ENCODE measurements at places on chromosomes 11 and 22. TPM values are rescaled to one million over a fixed set of nuclear protein-coding genes. Genes with fewer than 3 reads are reported as not detected.

SCGB1A1 gene
- total RNA-seq = not detected

- no peak for DNase-seq
These were observed 537 bp downstream of the EP300 start for GRCh38 chr22:41092847-41093411.

GRCh38 chr11:18285841-18286240, 19.8 kb downstream of the SAA1 start:
- DNase-seq = no peak

DDX25 gene
- 0.14 TPM for total RNA-seq

DNA sequence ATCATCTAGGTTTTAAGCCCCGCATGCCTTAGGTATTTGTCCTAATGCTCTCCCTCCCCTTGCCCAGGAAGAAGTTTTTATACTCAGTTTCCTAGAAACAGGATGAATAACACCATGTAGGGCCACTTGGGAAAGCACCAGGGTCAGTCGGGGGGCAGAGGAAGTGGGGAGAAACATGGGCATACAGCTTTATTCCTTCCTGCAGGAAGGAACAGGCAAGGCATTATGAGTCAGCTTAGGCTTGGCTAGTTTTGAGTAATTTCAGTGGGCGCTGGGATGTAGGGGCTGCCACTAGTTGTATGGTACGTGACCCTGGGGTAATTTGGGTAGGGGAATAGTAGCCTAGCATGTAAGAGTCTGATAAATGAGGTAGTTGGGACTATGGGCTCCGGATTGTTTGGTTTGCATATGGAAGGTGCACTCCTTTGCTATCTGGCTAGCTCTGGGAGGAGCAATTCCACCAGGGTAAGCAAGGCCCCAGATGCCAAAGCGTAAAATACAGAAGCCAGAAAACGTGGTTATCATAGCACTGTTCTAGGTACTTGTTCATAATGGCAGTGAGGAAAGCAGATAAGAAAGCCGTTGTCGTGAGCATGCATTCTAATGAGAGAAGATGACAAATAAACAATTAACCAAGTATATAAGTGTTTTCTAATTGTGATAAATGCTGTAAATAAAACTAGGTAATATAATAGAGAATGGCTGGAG, 24.8 kb downstream of the ACER3 start:
- peak; percentile 83 for DNase-seq

- DNase-seq = no peak
These were observed 97.6 kb upstream of the HSD17B12 start for GRCh38 chr11:43582863-43583462.

DNA sequence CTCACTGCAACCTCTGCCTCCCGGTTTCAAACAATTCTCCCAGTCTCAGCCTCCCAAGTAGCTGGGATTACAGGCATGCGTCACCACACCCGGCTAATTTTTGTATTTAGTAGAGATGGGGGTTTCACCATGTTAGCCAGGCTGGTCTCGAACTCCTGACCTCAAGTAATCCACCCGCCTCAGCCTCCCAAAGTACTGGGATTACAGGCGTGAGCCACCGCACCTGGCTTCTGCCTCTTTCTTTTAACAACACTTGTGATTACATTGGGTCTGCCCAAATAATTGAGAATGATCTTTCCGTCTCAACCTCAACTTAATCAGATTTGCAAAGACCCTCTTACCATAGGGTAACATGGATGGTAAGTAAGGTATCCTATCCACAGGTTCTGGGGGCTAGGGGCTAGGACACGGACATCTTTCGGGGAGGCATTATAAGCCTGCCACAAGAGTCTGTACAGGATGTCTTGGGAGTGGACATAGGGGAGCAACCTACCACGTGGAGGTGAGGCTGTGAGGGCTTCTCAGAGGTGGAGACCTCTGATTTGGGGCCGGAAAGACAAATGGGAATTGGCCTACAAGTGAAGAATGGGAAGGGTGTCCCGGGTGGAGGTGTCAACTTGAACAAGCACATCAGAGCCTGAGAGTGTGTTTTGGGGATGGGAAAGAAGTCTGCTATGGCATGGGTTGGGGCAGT, 2.7 kb upstream of the CBX6 start:
- no peak for DNase-seq

XKR3 gene
- not detected for total RNA-seq

SPDYC gene
- not detected for total RNA-seq

DNA sequence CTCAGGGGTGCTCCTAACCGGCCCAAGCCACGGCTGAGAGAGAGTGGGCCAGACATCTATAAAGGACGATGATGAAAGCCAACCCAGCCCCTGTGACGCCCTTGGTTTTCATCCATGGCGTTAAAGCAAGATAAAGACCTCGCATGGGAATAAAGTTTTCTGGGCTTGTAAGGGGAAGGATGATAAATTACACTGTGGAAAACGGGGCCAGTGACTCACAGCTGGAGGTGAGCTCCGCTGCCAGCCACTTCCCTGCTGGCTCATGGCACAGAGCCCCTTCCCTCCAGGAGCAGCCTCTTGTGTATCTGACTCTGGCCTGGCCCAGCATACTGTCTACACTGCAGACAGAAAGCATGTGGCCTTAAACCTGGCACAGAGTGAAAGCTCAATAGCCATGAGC, 503.2 kb upstream of the B3GAT1 start:
- DNase-seq = no peak

DNA sequence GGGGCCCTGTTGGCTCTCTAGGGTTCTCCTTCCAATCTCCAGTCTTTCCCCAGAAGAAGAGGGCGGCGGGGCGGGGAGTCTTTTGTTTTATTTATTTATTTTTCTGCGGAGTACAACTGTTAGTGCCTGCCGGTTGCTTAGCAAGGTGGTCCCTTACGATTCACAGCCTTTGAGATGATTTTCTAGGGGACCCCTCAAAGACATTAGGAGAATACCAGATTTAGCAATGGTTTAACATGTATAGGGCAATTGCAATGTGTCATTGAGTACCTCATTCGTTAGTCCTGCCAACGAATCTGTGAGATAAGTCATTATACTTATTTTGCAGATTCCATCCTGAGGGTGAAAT, 307 bp upstream of the MRPL16 start:
- DNase-seq = no peak

GRCh38 chr11:119103793-119104192, 2.1 kb upstream of the DPAGT1 start:
- no peak for DNase-seq

DNA sequence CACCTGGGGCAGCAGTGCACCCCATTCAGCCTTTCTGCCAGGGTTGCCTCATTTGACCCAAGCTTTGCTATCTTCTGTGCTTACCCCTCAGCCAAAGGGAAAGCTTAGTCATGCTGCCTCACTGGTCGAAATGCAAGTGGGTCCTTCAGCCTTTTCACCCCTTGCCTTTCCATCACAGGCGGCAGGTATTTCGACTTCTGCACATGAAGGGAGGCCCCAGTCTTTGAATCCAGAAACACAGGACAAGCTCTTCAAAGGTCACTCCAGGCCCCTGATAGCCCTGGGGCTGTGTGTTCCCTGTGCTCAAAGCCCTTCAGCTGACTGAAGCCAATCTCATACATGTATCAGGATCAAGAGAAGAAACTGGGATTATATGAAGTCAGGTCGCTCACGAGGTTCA, 129.7 kb downstream of the SNX19 start:
- no peak for DNase-seq

- DNase-seq = no peak
These were observed 19.3 kb upstream of the FXYD2 start for GRCh38 chr11:117843666-117844484.

DNA sequence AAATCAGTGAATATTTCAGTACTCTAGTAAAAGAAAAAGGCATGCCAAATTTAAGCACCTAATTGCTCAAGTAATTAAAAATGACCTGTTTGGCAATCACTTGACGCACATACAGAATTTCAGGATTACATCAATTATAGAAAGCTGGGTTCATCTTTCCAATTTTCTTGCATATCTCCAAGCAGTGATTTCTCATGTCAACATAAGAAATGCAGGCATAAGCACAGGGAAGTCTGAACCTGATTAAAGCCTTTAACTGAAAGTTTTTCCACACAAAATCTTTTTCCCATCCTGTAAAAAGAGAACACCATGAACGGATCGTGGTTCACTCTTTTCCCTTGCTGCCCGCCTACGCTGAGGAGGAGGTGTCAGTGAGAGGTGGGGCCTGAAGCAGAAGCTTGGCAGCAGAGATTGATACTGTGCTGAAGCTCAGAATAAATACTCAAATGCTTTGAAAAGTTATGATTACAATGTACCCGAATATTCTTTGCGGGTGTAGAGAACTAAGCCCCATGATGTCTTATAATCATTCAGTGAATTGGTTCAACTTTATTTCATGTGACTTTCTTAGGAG, 704.1 kb upstream of the CCDC90B start:
- DNase-seq = no peak

DNA sequence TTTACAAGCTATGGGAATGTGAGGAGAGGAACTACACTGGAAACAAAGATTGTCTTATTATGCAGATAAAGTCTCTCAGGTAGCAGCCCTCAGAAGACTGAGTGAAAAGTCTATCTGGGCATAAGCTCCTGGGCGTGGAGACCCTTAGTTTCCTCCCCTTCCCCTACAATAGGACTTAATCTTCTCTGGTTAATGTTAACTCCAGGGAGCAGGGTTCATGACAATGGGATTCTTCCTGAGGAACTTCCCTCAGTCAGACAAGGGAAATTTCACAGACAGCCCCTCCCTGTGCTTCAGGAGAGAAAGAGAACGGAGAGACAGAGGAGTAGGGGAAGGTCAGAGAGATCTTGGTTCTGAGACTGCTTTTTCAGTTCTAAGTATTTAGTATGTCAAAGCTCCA, 1428.6 kb downstream of the LRRC4C start:
- DNase-seq = no peak

DNA sequence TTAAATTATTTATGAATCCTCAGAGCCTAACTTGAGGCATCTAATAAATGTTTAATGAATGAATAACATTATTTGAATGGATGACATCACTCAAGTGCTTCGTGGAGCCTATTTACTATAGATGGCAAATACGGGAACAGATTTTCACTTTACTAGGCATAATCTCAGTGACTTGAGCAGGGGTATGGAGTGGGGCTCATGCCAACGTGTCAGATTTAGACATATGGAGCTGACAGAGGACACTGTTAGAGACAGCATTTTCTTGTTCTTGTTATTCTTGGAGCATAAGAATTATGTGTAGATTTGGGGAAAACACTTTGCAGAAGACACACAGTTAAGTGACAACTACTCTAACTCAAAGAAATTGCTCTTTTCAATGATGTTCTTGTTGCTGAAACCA, 78.5 kb downstream of the RDX start:
- DNase-seq = no peak

DNA sequence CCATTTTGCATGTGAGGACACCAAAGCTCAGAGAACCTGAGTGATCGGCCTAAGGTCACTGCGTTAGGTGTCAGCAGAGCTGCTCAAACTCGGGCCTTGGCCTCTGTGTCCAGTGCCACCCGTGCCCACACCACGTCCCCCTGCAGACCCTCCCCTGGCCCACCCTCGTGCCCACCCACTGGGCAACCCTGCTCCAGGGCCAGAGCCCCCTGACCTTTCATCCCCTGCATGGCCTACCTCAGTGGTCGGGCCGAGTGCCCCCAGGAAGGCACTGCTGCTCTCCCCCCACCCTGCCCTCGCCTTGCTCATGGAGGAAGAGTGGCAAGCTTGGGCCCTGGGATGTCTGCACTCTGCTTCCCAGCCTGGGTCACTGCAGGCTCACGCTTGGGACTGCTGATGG, 17.7 kb downstream of the B3GAT1 start:
- DNase-seq = no peak

DNA sequence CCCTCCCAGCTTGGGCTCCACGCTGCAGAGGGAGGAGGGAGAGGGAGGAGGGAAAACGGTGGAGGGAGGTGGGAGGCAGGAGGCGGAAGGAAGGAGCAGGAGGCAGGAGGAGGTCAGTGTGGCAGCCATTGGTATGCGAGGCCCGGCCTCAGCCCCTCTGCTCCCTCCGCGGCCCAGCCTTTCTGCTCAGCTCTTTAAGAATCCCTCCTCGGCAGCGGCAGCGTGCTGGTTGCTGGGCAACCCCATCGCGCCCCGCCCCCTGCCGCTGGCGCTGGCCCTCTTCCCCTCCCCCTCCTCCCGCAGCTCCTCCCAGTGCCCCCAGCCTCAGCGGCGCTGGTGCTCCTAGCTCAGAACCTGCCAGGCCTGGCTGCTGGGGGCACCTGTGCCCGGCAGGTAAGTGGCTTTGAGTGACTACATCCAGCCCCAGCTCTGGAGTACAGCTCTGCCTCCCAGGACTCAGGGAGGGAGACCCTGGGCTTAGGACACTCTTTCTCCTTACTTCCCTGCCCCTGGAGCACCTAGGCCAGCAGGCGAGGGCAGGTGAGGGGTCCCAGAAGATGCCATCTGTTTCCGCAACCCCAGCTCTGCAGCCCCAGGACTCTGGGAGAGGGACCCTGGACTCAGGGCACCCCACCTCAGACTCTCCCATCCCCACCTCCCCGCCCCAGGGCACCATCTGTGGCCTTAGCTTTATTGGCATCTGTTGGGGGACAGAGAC, 7.2 kb upstream of the FLRT1 start:
- DNase-seq = no peak

GRCh38 chr11:119441898-119442243, 18.9 kb upstream of the THY1 start:
- no peak for DNase-seq

DNA sequence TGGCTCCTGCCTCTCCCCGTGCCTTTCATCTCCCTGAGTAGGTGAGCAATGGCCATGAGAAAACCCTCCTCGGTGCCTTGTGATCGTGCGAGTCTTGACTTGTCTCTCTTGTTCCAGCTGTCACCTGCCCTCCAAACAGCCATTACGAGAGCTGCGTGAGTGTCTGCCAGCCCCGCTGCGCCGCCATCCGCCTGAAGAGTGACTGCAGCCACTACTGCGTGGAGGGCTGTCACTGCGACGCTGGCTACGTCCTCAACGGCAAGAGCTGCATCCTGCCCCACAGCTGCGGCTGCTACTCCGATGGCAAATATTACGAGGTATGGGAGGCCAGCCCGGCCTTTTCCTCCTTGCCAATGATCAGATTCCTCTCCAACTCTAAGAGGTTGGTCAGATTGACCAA, 51.7 kb downstream of the TECTA start:
- DNase-seq = no peak

- DNase-seq = no peak
These were observed 199.3 kb downstream of the PGR start for GRCh38 chr11:100930185-100930778.

SULT4A1 gene
- total RNA-seq = 2.1 TPM

GRCh38 chr11:114401311-114401710, 845 bp downstream of the RBM7 start:
- no peak for DNase-seq

AIFM3 gene
- 0.65 TPM for total RNA-seq

DNA sequence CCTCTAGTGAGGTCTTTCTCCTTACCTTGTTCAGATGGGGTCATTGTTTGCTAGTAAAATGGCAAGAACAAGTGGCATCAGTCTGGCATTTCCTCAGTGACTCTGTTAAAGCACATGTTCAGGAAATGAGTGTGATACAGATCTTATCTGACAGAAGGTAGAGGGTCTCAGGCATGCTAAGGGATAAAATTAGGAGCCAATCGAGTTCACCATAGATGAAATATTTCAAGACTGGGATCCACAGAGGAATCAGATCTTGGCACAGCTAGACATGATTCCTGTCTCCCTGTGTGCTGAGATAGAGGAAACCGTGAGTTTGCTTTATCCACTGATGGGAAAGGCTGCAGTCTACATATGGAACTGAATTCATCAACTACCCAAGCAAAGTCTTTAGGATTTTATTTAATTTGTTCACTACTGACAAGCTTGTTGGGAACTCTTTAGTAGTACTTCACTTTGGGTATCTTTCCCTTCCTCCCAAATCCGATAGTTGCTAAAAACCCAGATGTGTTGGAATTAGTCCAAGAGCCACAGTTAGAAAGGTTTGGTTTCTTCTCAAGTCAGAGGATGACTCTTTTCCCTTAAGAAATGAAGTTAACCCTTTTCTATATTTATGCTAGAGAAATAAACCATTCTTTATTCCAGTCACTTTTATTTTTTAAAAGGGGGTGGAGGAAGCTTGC, 18.4 kb downstream of the FAM118B start:
- DNase-seq = no peak

C11orf42 gene
- total RNA-seq = not detected

Measured in epithelial cell of proximal tubule (primary cell).